ENCODE measurements at places on chromosomes 4 and X.
A peak's percentile ranks its signal among the peaks of the same experiment; 100 is the strongest.

DNA sequence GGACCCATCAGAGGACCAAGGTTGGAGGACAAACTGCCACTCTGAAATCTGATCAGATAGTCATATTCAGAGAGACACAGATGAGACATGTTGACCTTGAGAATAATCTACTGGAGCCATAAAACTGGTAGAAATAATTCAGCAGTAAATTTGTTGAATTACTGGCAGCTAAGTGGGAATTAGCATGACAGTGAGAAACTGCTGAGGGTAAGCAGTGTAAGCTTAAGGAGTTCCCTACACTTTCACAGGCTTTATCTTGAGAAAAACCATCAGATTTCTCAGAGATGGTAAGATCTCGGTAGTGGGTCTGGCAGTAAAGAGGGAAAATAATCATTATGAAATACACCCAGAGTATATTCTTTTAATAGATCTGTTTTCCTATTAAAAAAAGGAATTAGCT, 213.7 kb downstream of the TECRL start:
- DNase-seq = no peak

- peak; percentile 68 for DNase-seq
Measured at GRCh38 chrX:1246816-1247215, 21.8 kb upstream of the CSF2RA start.

GRCh38 chrX:20500171-20500865, 233.6 kb upstream of the RPS6KA3 start:
- DNase-seq = no peak

DNA sequence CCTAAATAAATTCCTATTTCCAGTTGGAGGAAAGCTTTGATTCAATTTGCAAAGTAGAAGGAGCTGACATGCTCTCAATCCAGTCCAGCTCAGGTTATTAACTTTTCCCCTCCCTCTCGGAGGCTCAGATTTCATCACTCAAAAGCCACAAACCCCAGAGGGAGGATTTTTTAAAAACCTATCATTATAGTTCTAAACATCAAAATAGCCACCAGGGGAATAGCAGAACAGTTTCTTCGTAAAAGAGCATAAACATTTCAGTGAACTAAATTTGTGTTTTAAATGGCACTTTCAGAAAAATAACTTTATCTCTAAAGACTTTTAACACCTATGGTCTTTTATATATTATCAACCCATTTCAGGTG, 8.8 kb downstream of the GPRIN3 start:
- DNase-seq = no peak

DNA sequence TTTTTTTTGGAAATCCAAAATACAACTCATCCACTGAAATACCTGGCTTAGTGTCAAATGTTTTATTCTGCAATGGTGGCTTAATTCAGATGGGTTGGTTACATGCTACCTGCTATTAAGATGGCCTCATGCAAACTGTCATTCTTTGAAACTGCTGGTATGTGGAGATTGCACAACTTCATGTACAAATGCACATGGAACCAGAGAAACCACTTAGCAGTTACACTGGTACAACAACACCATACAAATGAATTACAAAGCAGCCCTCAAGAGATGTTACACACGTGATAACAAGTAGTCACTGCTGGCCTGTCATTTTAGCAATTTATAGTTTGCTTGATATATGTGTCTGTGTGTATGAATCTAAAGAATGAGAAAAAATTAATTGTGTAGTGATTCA, 84.6 kb upstream of the STS start:
- no peak for DNase-seq

DNA sequence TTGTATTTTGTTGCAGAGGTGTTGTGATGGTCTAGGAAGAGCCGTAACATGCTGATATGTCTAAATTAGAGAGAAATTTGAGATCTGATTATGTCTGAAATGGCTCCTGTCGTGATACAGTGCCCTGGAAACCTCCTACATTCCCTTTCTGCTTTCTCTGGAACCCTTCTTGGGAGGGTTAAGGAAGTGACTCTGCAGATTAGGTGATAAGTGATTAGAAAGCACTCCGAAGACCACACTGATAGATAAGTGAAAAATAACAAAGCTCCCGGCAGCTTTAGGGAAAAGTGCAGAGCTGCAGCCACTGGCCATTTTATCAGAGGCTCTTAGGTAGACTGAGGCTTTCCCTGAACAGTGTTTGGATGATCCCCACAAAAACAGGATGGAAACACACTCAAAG, 110.6 kb downstream of the MGST2 start:
- DNase-seq = no peak

DNA sequence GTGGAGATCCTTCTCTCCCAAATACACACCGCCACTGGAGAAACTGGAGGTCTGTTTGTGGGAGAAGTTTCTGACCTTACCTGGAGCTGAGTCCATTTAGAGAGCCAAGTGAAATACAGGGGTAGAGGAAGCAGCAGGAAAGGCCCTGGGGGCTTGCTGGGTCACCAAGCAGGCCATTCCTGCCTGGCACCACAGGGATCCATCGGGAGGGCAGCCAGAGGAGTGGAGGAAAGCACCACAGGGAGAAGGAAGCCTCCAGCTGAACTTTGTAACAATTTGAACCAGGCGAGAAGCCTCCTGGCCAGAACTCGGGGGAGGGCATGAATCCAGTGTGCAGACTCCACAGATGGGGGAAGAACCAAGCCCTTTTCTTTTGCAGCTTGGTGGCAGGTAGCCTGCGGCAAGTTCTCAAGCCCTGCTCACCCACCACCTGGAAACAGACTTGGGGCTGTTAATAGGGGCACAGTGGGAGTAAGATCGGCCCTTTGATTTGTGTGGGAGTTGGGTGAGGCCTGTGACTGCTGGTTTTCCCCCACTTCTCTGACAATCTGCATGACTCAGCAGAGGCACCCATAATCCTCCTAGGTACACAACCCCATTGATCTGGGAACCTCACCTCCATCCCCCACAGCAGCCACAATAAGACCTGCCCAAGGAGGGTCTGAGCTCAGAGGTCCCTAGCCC, 94.6 kb downstream of the IRS4 start:
- DNase-seq = no peak

DNA sequence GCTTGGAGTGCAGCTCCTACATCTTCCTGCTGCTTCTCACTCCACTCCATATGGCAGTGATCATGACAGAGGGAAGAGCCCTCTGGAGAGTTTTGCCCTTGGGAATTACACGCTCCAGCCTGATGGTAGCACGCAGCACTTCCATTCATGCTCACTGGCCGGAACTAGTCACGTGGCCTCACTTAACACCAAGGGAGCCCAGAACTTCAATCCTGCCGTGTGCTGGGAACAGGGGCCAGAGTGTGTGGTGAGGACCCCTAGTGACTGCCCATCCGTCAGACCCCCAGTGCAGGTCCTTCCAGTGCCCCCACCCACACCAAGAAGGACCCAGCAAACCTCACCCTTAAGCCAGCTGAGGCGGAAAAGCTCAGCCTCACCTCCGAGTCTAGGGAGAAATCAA, 230.7 kb downstream of the EVC2 start:
- DNase-seq = no peak

DNA sequence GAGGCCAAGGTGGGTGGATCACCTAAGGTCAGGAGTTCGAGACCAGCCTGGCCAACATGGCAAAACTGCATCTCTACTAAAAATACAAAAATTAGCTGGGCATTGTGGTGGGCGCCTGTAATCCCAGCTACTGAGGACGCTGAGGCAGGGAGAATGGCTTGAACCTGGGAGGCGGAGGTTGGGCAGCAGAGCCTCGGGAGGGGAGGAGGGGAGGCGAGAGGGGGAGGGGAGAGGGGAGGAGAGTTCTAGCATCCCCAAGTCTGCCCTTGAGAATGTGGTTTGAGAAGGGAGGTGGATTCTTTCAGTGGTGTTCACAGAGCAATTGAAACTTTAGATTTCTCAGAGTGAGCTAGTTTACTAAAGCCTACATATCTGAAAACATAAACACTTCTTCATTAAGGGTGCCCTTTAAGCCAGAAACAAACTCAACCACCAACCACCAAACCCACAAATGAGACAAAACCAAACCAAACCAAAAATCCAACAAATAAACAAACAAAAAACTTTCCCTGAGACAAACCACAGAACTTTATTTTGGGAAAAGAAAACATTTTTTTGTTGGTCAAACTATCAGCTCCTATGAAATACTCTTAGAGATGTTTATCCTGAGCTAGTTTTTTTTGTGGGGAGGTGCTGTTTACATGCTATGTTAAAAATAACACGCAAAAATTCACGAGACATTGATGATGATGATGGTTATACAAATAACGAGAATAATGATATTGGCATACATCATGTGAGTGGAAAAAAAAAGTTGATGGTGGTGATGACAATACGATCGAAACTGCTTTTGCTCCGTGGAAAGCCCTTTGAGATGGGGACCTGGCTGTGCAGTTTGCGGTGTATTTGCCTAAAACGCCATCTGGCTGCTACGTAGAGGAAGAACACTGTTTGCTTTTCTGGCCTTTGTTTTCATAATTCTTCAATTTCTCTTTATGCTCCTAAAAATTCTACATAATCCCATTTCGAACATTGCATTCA, 98.2 kb upstream of the PRKX start:
- peak; percentile 50 for DNase-seq

DNA sequence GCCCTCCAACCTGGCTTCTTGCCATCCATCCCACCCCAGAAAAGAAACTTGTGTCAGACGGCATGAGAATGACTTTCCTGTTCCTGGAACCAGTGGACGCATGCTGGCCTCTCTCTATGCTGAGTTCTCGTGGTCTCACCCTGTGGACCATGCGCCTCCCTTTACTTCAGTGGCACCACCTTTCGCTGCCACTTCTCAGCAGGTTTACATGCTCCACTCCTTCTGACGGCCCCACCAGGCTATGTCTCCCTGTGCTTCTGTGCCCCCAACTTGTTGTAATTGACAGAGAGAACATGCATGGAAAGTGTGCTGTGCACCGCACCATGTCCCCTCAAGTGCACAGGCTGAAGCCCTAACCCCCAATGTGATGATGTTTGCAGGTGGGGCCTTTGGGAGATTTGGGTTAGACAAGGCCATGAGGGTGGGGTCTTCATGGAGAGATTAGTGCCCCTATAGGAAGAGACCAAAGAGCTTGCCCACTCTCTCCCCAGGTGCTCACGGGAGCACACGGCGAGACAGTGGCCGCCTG, 3.1 kb upstream of the PPP2R2C start:
- no peak for DNase-seq

- DNase-seq = no peak
Measured at GRCh38 chr4:143133977-143134376, 50.7 kb upstream of the USP38 start.

- no peak for DNase-seq
Measured at GRCh38 chrX:113947548-113947947, 636.3 kb upstream of the HTR2C start.

DNA sequence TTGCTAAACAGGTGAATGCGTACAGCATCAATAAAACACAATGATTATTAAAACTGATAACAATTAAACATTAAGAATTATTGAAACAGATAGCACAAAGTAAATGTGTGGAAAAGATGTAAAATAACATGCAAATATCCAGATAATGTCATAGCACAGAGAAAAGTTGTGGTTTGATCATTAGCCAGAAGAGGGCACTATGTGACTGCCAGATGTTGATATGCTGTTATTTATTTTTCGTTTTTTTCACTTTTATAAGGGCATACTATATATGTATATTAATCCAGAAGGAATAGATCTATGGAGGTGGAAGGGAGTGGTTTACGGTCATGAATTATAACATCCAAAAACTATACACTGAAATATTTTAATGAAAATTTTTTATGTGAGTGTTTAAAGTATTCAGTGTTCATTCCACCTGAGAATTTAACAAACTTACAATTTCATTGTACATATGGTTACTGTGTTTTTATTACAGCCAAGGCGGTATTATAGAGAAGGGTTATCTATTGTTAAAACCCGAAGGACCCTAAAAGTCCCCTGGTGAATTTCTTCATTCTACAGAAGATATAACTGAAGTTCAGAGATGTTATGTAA, 211.9 kb upstream of the UGT8 start:
- no peak for DNase-seq

Measured in GDM1 (cell line).